Aorta (tissue), 5 donors: ENCODE measurements at places on chromosomes 1 and 21. TPM values are rescaled to one million over a fixed set of nuclear protein-coding genes. Genes with fewer than 3 reads are reported as not detected.

The NTNG1 gene
- total RNA-seq: 1.0 TPM

The TRPM2 gene
- 15.8 TPM for total RNA-seq

The HSPB7 gene
- 802 TPM for total RNA-seq

The ELAVL4 gene
- 0.39 TPM for total RNA-seq

The TMPRSS15 gene
- total RNA-seq: not detected

The FAM72D gene
- 0.29 TPM for total RNA-seq

- peak; percentile 55 for DNase-seq
Observed at GRCh38 chr1:221778535-221779142, 36.8 kb upstream of the DUSP10 start.

DNA sequence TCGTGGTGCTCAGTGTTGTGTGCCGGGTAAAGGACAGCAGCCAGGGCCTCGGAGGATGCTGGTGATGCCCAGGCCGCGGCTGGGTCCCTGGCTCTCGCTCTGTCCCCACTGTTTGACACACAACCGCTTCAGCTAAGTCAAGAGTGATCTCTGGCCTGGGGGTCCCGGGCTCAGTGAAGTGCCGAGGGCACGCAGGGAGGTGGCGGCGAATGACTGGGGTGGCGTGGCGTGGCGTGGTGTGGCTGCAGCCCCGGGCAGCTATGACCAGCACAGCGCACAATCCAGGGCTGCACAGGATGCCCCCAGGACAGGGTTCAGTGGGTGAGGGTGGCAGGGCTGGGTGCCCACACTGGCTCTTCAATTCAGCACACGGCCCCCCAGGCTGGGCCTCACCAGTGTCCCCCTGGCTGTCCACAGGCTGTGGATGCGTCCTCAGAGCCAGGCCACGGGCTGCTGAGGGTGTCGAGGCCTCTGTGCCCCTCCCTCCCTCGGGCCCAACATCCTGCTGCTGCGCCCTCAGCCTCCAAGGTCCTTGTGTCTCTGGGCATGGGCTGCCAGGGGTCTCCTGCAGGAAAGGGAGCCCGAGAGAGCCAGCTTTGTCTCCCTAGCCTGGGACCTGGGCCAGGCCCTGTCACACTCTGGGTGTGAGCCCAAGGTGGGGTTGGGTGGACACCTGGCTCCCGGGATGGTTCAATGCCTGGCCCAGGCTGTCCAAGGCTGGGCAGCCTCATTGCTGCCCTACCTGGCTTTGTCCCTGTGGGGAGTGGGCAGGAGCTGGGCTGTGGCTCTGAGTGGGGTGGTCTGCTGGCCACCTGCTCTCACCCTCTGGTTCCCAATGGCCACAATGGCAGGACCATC lies 12.0 kb upstream of the SKI start:
- DNase-seq: no peak

DNA sequence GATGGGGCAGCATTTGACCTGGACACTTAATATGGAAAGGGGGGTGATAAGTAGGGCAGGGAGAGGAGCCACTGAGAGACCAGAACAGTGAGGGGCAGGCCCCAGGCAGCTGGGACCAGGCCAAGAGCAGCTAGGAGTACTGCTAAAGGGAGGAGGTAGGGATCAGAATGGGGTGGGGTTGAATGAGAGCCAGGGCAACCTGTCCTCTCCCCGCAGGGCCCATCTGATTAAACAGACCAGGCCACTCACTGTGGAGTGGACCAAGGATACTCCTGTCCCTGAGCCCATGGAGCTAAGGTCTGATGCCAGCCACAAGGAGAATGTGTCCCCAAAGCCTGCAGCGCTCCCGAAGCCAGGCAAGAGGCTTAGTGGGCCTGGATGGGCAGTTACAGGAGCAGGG lies 2.1 kb downstream of the C1orf167 start:
- no peak for DNase-seq

GRCh38 chr1:99598738-99599411 lies 47.0 kb upstream of the PALMD start:
- DNase-seq: no peak

- DNase-seq: no peak
Observed at GRCh38 chr1:57704231-57704630, 280.4 kb upstream of the DAB1 start.

GRCh38 chr1:92900539-92900938 lies 60.7 kb downstream of the DIPK1A start:
- DNase-seq: no peak

GRCh38 chr21:44024257-44024656 lies 12.1 kb downstream of the TRAPPC10 start:
- peak; percentile 10 for DNase-seq

GRCh38 chr1:40352126-40352525 lies 21.4 kb upstream of the SMAP2 start:
- DNase-seq: no peak

DNA sequence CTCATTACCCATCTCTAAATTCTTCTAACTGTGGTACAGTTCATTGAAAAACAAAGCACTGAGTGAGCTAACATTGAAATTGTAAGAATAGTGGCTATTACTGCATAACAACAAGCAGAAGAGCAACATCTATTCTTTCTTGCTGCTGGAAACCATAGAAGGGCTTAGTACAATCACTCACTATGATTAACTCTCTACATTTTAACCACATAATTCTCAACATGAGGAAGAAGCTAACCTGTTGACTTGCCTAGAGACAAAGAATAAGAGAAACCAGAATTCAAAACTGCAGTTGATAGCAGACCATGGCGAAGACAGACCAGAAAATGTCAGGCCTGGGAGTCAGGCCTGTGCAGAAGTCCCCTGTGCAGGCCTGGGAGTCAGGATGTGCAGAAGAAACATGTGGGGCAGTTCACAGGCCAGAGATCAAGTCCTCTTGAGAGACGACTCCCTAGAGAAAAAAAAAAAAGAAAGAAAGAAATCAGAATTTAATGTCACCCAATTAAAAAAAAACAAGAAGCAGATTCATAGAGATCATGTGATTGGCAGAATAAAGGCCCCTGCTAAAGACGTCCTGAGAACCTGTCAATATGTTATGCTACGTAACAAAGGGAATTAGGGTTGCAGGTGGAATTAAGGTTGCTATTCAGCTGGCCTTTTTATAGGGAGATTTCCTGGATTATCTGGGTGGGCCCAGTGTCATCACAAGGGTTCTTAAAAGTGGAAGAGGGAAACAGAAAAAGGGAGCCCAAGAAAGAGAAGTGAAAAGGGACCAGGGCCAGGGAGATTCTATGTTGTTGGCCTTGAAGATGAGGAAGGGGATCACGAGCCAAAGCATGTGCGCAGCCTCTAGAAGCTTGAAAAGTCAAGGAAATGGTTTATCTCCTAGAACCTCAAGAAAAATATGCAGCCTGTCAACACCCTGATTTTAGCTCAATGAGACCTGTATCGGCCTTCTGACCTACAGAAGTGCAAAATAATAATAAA lies 94.9 kb downstream of the MRPL39 start:
- DNase-seq: no peak

DNA sequence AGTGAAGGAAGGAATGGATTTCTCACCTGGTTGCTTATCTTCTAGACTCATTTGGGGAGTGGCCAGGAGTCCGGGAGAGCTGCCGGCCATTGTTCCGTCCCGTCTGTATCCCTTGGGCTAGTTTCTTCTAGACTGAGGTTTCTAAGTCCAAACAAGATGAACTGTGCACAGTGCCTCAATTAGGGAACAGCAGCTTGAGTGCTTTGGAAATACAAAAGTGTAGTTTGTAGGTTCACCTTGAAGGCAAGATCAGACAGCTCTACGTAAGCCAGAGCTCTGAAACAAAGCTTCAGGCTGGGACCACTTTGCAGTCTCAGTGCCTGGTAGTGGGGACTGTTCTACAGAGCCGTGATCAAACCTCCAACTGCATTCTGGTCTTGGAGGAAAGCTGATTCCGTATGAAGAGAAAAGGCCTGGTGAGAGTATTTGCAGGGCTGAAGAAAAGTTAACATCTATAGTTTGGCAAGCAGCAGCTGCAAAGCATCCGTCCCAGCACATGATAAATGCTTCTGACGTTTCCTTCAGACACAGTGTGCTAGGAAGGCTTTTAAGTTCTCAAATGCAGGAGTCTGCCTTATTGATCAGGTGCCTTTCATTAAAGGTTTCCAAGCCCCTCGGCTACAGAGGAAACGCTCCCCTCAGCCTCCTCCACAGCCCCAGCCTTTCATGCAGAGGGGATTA lies 432.8 kb downstream of the KIF26B start:
- DNase-seq: no peak

DNA sequence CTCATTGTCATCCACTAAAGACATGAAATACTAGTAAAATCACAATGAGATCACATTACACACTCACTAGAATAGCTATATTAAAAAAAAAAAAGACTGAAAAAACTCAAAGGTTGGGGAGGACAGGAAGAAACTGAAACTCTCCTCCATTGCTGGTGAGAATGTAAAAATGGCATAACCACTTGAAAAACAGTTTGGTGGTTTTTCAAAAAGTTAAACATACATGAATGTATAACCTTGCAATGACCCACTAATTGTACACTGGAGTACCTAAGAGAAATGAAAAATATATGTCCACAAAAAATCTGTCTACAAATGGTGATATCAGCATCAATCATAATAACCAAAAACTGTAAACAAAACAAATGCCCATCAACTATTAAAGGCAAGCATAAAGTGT lies 44.0 kb downstream of the NRIP1 start:
- no peak for DNase-seq

DNA sequence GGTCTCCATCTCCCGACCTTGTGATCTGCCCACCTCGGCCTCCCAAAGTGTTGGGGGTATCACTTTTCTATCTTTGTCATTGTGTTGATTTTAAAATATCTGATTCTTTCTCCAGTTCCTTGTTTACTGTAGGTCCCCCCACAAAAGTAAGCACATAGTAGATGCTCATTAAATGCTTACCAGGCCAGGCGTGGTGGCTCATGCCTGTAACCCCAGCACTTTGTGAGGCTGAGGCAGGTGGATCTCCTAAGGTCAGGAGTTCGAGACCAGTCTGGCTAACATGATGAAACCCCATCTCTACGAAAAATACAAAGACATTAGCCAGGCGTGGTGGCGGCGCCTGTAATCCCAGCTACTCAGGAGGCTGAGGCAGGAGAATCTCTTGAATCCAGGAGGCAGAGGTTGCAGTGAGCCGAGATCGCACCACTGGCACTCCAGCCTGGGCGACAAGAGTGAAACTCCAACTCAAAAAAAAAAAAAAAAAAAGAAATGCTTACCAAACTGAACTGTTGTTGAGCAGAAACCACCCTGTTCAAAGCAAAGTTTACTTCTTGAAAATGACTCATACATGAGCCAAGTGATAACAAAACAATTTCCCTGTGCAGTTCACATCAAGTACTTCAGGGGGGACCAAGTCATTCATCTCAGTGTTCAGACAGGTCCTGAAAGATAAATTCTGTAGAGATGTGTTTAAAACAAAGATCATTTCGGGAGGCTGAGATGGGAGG lies 24.3 kb upstream of the NID1 start:
- DNase-seq: peak; percentile 29

DNA sequence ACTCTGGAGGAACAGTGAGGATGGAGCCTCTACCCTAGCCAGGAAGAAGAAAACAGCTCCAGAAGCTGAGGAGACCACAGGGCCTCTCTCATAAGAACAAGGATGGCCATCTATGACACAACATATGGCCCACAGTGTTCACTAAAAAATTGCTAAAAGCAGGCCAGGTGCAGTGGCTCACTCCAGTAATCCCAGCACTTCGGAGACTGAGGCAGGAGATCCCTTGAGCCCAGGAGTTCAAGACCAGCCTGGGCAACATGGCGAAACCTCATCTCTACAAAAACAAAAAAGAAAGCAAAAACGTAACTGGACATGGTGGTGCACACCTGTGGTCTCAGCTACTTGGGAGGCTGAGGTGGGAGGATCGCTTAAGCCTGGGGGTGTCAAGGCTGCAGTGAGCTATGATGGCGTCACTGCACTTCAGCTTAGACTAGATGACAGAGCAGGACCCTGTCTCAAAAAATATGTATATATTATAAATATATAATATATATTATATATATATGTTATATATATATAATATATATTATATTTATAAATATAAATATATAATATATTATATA lies 103.1 kb downstream of the TOMM20 start:
- DNase-seq: no peak

DNA sequence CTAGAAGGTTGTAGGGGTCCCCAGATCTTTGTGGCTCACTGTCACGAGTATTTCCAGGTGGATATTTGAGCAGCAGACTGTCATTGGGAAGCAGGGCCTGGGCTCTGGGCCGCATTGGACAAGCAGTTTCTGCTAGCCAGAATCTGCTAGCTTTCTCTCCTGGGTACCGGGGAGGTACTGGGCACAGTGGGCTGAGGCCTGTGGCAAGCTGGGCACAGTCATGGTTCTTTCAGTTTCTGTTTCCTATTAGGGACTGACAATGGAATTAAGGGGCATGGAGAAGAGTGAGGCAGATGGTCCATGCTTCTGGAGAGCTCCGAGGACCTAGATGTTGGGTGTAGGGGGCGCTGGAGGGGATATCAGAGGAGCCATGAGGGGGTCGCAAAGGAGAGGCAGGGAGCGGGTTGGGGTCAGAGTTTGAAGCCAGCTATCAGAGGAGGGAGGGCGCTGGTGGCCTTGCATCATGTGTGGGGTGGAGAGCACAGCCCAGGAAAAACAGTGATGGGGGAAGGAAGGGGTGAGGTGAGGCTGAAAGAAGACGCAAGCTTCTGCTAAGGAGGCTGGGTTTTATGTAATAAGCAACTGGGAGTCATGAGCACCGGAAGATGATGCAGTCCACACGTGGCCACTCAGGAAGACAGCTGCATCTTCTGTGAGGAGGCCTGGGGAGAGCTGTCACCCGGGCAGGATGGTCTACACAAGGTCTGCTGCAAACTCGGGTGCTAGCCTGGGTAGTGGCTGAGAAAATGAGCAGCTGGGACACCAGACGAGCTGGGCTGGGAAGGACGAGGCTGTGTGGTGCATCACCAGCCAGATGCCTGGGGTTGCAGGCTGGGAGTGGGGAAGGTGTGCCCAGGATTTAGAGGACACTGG lies 72.7 kb downstream of the IER5 start:
- no peak for DNase-seq

DNA sequence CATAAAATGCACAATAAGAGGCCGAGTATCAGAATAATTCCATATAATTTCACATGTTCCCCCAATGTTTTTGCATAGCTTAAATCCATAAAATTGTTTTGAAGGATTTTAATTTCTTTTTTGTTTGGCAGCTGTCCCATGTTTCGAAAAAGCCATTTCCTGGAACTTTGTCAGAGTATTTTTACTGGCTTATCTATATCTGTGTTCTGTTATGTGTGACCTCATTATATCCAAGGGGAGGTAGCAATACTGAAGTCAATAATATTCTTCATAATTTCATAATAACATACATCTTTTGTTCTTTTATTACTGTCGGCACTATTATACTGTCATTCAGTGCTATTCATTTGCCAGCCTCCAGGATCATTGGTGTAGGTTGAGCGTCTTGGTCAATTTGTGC lies 9.4 kb upstream of the BACH1 start:
- DNase-seq: no peak

- no peak for DNase-seq
Observed at GRCh38 chr1:160707236-160708064, 4.2 kb downstream of the CD48 start.

- DNase-seq: peak; percentile 44
Observed at GRCh38 chr1:115839029-115839678, 1.8 kb downstream of the NHLH2 start.
